Activated naive CD8-positive, alpha-beta T cell treated with anti-CD3 and anti-CD28 coated beads for 36 hours (primary cell): ENCODE measurements at places on chromosomes 7 and 10. TPM values are rescaled to one million over a fixed set of nuclear protein-coding genes. Genes with fewer than 3 reads are reported as not detected.
A peak's percentile ranks its signal among the peaks of the same experiment; 100 is the strongest.

- peaks cover 2% of the 10 kb centered on the region for H3K4me1 ChIP-seq
- no peak within 1 kb of the TSS for H3K27ac ChIP-seq
- no peak within 1 kb of the TSS for H3K4me3 ChIP-seq
- no peaks in the 10 kb centered on the region for H3K36me3 ChIP-seq
Measured at GRCh38 chr10:97572214-97572989, at the start of gene ANKRD2. Gene ANKRD2, plus strand, starts transcription at chr10:97572779. Its CDS starts 10 bp downstream, at chr10:97572789.

DNA sequence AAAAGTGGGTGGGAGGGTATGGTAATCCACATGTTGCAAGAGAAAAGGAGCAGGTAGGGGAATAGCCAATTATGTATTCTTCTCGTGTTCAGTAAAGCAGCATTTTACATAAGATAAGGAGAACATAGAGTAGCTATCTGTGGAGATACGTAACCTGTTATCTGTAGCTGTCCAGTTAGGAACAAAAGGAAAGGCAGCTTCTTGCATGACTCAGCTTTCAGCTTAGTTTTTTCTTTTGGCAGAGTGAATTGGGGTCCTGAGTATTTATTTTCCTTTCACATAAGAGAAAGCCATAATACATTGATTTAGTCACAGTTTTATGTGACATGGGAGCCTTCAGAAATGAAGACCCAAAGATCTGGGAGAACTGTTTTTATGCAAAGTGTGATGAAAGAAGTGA is 116.7 kb upstream of the IMMP2L start:
- peaks cover 3% of the 10 kb centered on the region for H3K27me3 ChIP-seq
- DNase-seq = no peak
- H3K36me3 ChIP-seq = no peaks in the 10 kb centered on the region
- no peak overlapping the region for H3K27ac ChIP-seq
- H3K4me1 ChIP-seq = no peaks in the 10 kb centered on the region
- no peak overlapping the region for H3K4me3 ChIP-seq

GRCh38 chr10:91974960-91975359 is 51.4 kb downstream of the BTAF1 start:
- peak overlapping the region; percentile 93 for H3K27ac ChIP-seq
- H3K36me3 ChIP-seq = peaks cover 72% of the 10 kb centered on the region
- no peaks in the 10 kb centered on the region for H3K27me3 ChIP-seq
- DNase-seq = no peak

DNA sequence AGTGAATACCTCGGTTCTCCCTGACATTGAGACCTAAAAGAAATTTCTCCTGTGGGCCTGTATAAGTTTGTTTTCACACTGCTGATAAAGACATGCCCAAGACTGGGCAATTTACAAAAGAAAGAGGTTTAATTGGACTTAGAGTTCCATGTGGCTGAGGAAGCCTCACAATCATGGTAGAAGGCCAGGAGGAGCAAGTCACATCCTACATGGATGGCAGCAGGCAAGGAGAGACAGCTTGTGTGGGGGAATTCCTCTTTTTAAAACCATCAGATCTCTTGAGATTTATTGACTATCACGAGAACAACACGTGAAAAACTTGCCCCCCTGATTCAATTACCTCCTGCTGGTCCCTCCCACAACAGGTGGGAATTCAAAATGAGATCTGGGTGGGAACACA is 6.7 kb downstream of the TMEM72 start:
- no peaks in the 10 kb centered on the region for H3K36me3 ChIP-seq
- H3K27me3 ChIP-seq = no peaks in the 10 kb centered on the region
- peaks cover 14% of the 10 kb centered on the region for H3K4me1 ChIP-seq
- no peak overlapping the region for H3K27ac ChIP-seq

GRCh38 chr10:84743483-84743882 is 415.1 kb downstream of the CCSER2 start:
- no peak overlapping the region for H3K27ac ChIP-seq
- no peaks in the 10 kb centered on the region for H3K36me3 ChIP-seq
- no peak for DNase-seq
- H3K4me1 ChIP-seq = no peaks in the 10 kb centered on the region
- H3K4me3 ChIP-seq = no peak overlapping the region

- H3K36me3 ChIP-seq = no peaks in the 10 kb centered on the region
- DNase-seq = no peak
- H3K27me3 ChIP-seq = no peaks in the 10 kb centered on the region
- H3K4me3 ChIP-seq = no peak overlapping the region
- peaks cover 14% of the 10 kb centered on the region for H3K4me1 ChIP-seq
Measured at GRCh38 chr7:141979568-141979967, 6.0 kb upstream of the TAS2R38 start.

GRCh38 chr7:5610500-5611186 is 170.8 kb downstream of the RNF216 start:
- no peak overlapping the region for H3K4me3 ChIP-seq
- peaks cover 2% of the 10 kb centered on the region for H3K4me1 ChIP-seq
- H3K27me3 ChIP-seq = no peaks in the 10 kb centered on the region
- no peak for DNase-seq
- H3K36me3 ChIP-seq = no peaks in the 10 kb centered on the region
- no peak overlapping the region for H3K27ac ChIP-seq

GRCh38 chr7:138797715-138798320 is at the start of the genes ATP6V0A4 and TMEM213:
Gene ATP6V0A4, minus strand, starts transcription at chr7:138798196. Its CDS starts 26,949 bp downstream, at chr7:138771247.
Gene TMEM213, plus strand, starts transcription at chr7:138797994. Its CDS starts 111 bp downstream, at chr7:138798105.
- H3K4me1 ChIP-seq = peaks cover 4% of the 10 kb centered on the region
- no peak within 1 kb of the TSS for H3K27ac ChIP-seq
- H3K4me3 ChIP-seq = no peak within 1 kb of the TSS
- no peak for DNase-seq

GRCh38 chr7:26363465-26363864 is 71.8 kb downstream of the SNX10 start:
- DNase-seq = no peak
- H3K27me3 ChIP-seq = no peaks in the 10 kb centered on the region
- H3K27ac ChIP-seq = no peak overlapping the region
- H3K36me3 ChIP-seq = peaks cover 4% of the 10 kb centered on the region

DNA sequence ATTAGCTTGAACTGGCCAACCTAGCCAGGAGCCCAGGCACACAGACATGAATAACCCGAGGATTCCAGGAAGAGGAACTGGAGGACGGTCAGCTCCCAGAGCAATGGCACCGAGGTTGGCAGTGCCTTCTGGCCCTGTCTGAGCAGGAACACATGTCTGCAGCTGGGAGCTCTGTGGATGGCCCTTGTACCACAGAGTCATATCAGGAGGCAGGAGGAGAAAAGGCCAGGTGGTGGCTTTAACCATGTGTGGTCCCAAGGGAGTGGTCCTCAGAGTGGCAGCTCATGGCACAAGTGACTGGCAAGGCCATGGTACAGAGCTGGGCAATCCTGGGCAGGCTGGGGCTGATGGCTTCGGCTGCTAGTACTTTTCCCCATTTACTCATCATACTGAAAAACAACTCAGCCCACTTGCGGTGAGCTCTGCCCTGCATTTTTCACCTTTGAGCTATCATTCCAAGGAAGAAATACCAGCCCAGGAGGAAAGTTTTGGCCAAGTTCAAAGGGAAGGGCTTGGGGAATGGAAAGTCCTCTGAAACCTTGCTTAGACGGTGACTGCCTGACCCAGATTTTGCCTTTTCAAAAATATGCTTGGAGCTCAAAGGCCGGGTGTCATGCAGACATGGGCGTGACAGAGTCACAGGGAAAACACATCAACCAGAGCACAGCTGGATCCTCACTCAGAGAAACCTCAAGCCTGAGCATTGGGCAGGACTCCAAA is 25.7 kb upstream of the LOXL4 start:
- H3K27ac ChIP-seq = no peak overlapping the region
- H3K27me3 ChIP-seq = peaks cover 22% of the 10 kb centered on the region
- H3K4me3 ChIP-seq = no peak overlapping the region
- no peaks in the 10 kb centered on the region for H3K4me1 ChIP-seq

DNA sequence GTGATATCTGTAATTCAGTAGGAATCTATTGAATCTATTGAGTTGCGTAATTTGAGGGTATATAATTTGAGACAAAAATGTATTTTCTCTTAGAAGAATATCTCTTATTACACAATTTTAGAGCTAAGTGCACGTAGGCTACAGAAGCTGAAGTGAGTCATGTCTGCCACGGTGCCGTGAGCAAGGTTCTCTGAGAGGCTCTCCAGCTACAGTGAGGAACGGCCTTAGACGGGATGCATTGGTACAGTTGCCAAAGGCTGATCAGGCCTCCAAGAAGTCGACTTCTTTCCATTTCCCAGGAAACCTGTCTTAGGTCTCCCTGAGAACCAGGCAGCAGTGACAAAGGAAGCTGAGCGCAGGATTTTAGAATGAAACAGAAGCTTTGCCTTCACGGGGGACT is 28.6 kb downstream of the TCERG1L start:
- H3K27me3 ChIP-seq = peaks cover 3% of the 10 kb centered on the region
- no peaks in the 10 kb centered on the region for H3K36me3 ChIP-seq
- H3K4me1 ChIP-seq = no peaks in the 10 kb centered on the region
- H3K4me3 ChIP-seq = no peak overlapping the region

DNA sequence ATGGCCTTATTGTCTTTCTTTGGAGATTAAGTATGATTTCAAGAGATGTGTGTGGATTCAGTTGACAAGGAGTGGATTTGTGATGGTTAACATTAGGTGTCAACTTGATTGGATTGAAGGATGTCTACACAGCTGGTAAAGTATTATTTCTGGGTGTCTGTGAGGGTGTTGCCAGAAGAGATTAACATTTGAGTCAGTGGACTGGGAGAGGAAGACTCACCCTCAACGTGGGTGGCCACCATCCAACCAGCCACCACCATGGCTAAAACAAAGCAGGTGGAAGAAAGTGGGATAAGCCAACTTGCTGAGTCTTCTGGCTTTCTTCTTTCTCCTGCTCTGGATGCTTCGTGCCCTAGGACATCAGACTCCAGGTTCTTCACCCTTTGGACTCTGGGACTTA is 76.1 kb downstream of the GPR37 start:
- H3K36me3 ChIP-seq = no peaks in the 10 kb centered on the region
- no peaks in the 10 kb centered on the region for H3K4me1 ChIP-seq
- H3K4me3 ChIP-seq = no peak overlapping the region
- no peak for DNase-seq

- H3K4me1 ChIP-seq = peaks cover 16% of the 10 kb centered on the region
- H3K27ac ChIP-seq = no peak overlapping the region
- no peak overlapping the region for H3K4me3 ChIP-seq
Measured at GRCh38 chr7:74722153-74722552, 51.7 kb upstream of the NCF1 start.

- H3K4me1 ChIP-seq = no peaks in the 10 kb centered on the region
- DNase-seq = no peak
- no peak overlapping the region for H3K4me3 ChIP-seq
- H3K27ac ChIP-seq = no peak overlapping the region
- no peaks in the 10 kb centered on the region for H3K27me3 ChIP-seq
Measured at GRCh38 chr10:131848741-131849590, 51.8 kb upstream of the PPP2R2D start.

DNA sequence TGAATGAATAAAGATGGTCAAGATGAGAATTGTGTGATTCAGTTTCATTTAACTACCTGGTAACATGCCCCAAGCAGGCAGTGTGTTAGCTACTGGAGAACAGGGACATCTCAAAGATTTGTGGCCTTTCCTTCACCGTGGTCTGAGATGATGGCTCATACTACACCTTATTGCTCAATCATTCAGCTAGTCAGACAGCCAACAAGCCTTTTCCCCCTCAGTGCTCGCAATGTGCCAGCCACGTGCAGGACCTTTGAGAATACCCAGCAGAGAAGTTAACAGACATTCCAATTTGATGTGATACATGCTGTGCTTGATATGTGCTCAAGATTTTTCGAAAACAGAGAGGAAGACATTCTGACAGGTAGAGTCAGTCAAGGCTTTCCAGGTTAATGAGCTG is 562.8 kb downstream of the SUGCT start:
- H3K4me3 ChIP-seq = no peak overlapping the region
- no peak for DNase-seq
- H3K27me3 ChIP-seq = no peaks in the 10 kb centered on the region
- H3K36me3 ChIP-seq = no peaks in the 10 kb centered on the region

DNA sequence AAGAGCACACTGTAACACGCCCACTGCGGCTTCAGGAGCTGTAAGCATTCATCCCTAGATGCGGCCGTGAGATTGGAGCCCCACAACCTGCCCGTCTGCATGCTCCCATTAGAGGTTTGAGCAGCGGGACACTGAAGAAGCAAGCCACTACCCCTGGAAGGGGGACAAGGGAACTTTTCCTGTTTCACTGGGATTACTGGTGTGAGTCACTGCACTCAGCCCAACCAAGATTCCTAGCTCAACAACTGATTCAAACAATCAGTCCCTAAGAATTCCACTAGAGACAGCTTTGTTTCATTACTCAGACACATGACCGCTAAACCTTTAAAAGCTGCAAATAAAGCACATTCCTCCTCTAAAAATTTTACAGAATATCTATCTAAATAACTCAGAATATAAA is 69.8 kb downstream of the ORC5 start:
- H3K27me3 ChIP-seq = no peaks in the 10 kb centered on the region
- H3K27ac ChIP-seq = no peak overlapping the region
- H3K36me3 ChIP-seq = peaks cover 18% of the 10 kb centered on the region
- DNase-seq = no peak
- peaks cover 5% of the 10 kb centered on the region for H3K4me1 ChIP-seq

DNA sequence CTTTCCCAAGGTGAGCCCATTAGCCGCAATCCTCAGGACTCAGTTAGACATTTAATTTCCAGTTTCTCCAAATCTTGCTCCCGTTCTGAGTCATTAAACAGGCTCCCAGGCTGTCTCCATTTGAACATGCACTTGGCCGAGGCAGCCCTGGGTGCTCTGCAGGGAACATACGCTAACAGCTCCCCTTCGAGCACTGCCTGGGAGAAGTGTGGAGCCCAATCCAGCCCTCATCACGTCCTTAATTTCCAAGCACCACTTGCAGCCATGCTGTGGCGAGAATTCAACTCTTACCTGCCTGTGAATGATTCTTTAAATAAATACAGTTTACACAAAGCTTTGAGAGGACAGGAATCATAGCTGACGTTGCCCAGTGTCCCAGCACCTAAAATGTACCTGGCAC is 218.2 kb downstream of the CCSER2 start:
- DNase-seq = no peak
- no peak overlapping the region for H3K27ac ChIP-seq
- H3K36me3 ChIP-seq = no peaks in the 10 kb centered on the region
- no peaks in the 10 kb centered on the region for H3K4me1 ChIP-seq
- H3K4me3 ChIP-seq = no peak overlapping the region

Gene PTPRE
- total RNA-seq = 21.9 TPM

Gene PPP1R3C
- total RNA-seq = 0.25 TPM

Gene CRYGN
- total RNA-seq = 0.12 TPM

Gene CSGALNACT2
- 16.8 TPM for total RNA-seq

Gene GJC3
- 1.2 TPM for total RNA-seq

Gene PTF1A
- not detected for total RNA-seq

Gene MYH16
- total RNA-seq = not detected

Gene GPC2
- total RNA-seq = 3.9 TPM

Gene BTBD16
- total RNA-seq = not detected

Gene DYNC1I1
- total RNA-seq = not detected

Gene SFTPD
- total RNA-seq = not detected

Gene EPHB6
- 10.0 TPM for total RNA-seq

Gene LIPK
- not detected for total RNA-seq

Gene CPVL
- not detected for total RNA-seq
